Fibroblast of lung (primary cell): ENCODE measurements at places on chromosomes 7 and 10.
A peak's percentile ranks its signal among the peaks of the same experiment; 100 is the strongest.

GRCh38 chr10:77027576-77027975 lies 610.0 kb downstream of the KCNMA1 start:
- no peak for DNase-seq

DNA sequence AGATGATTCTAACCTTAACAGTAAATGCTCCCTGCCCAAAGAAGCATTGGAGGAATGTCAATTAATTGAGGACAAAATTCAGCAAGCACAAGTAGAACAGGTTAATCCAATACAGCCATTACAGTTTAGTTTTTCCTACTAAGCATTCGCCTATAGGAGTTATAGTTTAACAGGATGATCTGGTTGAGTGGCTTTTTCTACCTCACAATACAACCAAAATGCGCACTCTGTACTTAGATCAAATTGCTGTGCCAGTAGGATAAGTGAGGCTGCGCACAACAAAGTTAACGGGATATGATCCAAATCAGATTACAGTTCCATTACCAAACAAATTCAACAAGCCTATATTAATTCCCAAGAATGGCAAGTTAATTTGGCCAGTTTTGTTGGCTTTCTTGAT lies 117.1 kb upstream of the TRIM24 start:
- no peak for DNase-seq

DNA sequence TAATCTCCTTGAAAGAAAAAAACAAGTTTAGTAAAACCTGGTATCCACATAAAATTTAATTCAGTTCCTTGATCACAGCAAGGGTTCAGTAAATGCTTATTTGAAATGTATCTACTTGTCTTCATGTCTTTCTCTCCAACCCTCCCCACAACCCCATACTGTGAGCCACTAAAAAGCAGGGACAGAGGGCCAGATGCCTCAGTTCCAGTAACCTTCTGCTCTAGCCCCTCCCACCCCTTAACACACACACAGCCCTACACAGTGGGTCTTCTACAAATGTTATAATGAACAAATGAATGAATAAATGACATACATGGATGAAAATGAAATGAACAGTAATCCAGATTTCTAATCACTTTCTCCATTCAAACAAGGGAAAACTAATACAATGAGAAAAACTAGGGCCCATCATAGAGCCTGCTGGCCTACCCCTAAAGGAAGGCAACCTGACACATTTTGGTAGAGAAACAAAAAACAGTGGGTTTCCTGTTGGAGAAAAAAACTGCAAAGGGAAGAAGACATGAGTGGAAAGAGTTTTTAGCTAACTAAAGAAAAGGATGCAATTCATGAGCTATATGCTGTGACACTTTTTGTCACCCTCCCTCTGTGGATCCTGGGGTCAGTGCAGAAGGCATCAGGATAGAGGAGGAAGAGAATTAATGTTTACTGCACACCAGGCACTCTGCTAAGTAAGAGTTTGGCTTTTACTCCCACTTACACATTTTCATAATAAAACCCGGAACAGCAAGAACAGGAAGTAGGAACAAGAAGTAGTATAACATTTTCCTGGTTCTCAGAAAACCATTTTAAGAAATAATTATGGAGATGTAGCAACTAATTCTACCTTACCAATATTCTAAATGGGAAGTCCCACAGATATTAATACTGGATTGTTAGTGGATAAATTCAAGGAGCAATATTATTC lies 38.1 kb downstream of the ELMO1 start:
- no peak for DNase-seq

- peak; percentile 26 for DNase-seq
Observed at GRCh38 chr10:49300140-49300974, 1.4 kb downstream of the C10orf71 start.

DNA sequence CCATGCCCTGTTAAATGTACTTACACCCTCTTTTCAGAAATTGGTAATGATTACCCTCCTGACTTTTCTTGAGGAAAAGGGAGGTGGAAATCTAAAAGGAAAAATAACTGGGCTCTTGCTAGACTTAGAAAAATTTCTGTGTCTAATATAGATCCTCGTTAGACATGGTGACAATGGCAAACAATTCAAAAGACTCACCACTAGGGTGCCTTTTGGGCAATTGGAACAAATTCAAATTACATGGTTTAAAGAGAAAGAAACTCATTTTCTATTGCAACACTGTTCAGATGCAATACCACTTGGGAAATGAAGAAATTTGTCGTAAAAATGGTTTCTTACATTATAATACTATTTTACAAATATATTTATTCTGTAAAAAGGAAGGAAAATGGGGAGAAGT lies 950.1 kb downstream of the GRM8 start:
- no peak for DNase-seq

GRCh38 chr7:33901847-33902246 lies 3.5 kb upstream of the BMPER start:
- no peak for DNase-seq

GRCh38 chr10:93445097-93445960 lies 36.8 kb downstream of the MYOF start:
- DNase-seq, result peak; percentile 98

- DNase-seq, result peak; percentile 4
Observed at GRCh38 chr10:65358565-65358964, 1567.3 kb upstream of the LRRTM3 start.

- no peak for DNase-seq
Observed at GRCh38 chr7:44065431-44066110, at the start of gene PGAM2. Gene PGAM2, minus strand, starts transcription at chr7:44065567. Its CDS starts 38 bp downstream, at chr7:44065529.

DNA sequence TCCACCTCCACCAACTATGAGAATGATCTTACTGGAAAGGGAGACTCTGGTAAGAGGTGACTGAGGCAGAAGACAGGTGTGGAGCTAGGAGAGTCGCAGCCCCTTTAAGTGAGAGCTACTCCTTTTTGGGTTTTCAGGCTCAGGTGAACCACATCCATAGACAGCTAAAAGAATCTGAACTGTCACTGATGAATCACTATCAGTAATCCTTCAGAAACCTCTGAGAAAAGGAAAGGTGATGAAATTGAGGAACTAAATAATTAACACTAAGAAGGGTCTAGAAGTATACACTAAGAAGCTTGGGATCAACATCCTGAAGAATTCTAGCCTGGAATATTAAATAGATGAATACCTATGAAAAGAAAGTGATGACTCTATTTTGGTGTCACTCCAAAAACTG lies 83.0 kb downstream of the SORBS1 start:
- no peak for DNase-seq

DNA sequence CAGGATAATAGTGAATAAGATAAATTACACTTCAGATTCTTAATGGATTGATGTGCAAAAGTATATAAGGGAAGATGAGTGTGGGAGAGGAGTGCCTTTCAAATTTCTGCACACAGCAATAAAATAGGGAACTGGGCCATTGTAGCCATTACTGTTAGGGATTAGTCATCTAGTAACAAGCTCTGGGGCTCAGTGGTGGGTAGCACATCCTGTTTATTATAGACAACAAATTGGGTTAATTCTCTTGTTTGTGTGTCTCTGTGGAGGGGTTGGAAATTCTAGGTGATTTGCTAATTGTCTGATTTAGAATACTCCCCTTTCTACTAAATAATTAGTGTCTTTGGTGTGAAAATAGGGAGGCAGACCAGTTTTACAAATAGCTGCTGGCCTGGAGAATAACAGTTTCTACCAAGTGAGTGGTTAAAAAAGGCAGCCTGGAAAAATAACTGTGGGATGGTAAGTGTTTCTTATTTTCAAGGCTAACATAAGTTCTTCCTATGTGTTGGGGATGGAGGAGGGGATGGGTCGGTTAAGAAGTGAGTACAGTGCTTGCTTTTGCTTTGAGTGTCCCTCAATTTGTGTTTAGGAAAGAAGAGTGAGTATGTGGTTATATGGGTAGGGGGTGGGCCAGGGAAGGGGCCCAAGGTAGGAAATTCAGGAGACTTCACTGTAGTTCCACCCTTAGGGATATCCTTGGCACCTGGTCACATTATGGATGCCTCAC lies 43.3 kb upstream of the TMEM248 start:
- DNase-seq, result peak; percentile 20

GRCh38 chr7:76330673-76331072 lies 28.1 kb downstream of the YWHAG start:
- DNase-seq, result no peak

- DNase-seq, result peak; percentile 74
Observed at GRCh38 chr7:144824360-144824759, 11.5 kb downstream of the TPK1 start.

DNA sequence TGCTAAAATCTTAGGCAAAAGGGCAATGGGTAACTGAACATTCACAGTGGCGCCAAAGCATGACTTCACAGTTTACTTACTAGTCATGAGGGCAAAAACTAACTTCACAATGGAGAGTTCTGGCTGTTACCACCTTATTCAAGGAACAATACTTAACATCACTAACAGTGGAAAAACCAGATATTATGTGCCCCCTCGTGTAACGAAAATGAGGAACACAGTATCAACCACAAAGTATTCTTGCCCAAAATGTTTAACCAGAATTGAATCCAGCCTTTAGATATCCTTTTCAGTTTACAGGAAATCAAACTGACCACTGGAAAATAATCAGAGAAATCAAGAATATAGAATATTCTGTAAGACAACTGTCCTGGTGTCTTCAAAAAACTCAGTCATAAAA lies 9.5 kb downstream of the C7orf25 start:
- DNase-seq, result no peak

DNA sequence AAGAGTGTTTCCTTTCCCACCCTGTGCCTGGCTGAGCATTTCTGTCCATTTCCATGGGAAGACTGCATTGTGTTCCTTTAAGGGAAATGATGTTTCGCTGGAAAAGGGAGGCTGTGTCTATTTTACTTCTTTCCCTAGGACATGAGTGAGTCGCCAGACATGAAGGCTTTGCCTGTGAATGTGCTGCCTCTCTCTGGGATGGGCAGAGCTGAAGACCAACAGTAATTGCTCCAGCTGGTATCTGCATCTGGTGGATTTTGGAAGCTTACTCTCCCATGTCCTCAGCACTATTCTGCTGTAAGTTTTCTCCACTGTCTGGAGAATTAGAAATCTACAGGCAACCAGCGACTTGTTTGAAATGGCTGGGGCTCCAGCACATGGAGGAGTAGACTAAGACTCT lies 264.6 kb upstream of the BMPER start:
- DNase-seq, result no peak

- DNase-seq, result no peak
Observed at GRCh38 chr10:79979310-79979975, 30.5 kb upstream of the SFTPD start.

GRCh38 chr10:15539262-15539661 lies 168.2 kb upstream of the FAM171A1 start:
- no peak for DNase-seq
